ENCODE measurements at places on chromosomes 4 and X.

GRCh38 chrX:56069299-56069931 lies 162.7 kb upstream of the KLF8 start:
- DNase-seq = no peak

GRCh38 chr4:100895556-100896197 lies 377.9 kb upstream of the EMCN start:
- DNase-seq = no peak

DNA sequence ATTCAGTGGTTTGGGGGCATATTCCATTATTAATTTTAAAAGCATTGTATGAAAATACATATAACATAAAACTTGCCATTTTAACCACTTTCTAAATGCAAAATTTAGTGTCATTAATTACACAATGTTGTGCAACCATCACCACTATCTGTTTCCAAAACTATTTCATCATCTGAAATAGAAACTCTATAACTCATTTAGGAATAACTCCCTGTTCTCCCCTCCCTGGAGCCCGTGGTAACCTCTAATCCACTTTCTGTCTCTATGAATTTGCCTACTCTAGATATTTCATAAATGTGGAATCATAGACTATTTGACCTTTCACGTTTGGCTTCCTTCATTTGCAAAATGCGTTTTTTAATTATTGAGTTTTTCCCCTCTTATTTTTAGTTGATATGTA lies 101.4 kb upstream of the GPC4 start:
- DNase-seq = no peak

DNA sequence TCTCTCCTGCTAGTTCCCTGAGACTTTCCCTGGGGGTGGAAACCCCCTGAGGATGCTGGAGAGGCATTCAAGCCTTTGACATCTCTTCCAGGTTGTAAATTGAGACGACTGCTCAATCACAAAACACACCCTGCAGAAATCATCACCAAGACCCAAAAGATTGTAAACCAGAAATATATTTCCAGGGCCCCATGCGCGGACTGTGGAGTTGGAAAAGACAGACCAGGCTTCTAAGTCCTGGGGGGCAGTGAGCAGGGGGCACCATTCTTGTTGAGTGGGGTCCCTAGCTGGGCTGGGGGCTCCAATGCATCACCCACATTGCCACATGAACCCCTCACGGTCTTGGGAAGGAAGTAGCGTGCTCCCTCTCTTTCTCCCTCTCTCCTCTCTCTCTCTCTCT lies 87.9 kb upstream of the C4orf50 start:
- DNase-seq = no peak

GRCh38 chrX:84165711-84166110 lies 22.3 kb downstream of the RPS6KA6 start:
- no peak for DNase-seq

GRCh38 chrX:12973561-12974304 lies 1.2 kb upstream of the TMSB4X start:
- DNase-seq = no peak

- no peak for DNase-seq
These were observed 110.1 kb upstream of the VEGFC start for GRCh38 chr4:176902710-176903323.

GRCh38 chrX:64996805-64997204 lies 20.6 kb upstream of the ZC4H2 start:
- DNase-seq = no peak

DNA sequence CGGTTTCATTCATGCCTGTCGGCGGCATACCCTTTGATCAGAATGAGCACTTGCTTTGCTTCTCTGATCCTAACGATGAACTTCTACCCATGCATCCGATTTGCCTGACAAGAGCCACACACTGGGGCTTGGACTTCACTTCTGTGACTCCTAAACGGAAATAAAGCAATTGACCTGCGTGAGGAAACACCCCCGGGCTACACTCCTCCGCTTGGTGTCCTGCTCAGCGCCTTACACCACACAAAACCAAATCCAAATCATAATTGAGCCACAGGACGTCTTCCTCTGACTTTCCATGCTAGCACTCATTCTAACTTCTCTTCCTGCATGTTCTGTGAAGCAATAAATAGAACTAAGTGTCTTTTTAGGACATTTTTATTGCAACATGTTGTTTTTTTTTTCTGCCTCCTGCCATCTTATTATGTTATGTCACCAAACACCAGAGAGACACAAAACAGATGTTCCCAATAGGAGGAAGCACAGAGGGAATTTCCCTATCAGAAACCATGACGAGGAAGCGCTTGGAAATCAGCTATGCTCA lies 110.8 kb upstream of the FAM9B start:
- no peak for DNase-seq

DNA sequence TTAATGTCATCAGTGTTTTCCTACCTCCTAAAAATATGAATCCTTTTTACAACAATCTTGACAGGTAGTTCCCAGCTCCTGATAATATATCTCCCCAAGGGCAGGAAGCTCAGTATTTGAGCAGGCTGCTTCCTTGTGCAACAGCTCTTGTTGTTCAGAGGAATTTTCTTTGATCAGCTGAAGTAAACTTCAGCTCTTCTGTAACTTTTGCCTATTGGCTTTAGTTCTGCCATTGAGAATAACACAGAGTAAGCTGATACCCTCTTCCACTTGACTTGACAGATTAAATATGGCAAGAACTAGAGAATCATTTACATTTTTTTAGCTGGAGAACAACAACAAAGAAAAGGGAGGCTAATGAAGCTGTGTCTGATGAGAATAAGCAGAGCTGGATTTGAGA lies 75.2 kb downstream of the LUZP4 start:
- DNase-seq = no peak

DNA sequence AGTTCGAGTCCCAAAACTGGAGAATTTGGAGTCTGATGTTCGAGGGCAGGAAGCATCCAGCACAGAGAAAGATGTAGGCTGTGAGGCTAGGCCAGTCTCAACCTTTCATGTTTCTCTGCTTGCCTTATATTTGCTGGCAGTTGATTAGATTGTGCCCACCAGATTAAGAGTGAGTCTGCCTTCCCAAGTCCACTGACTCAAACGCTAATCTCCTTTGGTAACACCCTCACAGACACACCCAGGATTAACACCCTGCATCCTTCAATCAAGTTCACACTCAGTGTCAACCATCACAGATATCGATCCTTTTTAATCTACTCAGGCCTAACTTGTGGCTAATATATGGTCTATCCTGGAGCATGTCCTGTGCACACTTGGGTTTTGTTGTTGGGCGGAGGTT lies 18.0 kb upstream of the MAEA start:
- DNase-seq = no peak

DNA sequence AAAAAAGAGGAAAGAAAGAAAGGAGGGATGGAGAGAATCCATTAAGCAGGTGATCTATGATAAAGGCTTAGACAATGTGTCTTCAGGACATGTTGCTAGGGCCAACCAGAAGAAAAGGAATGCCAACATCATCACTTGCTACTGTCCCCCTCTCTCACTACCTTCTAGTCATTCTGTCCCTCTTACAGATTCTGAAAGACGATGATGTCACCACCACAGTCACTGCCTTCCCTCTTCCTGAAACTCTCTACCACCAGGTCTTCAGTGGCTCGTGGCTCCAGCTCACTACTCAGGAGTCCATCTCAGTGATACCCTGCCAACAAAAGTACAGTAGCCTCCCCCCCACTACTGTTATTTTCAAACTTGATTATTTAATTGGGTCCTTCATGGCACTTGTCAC lies 64.0 kb downstream of the KCNIP4 start:
- no peak for DNase-seq

DNA sequence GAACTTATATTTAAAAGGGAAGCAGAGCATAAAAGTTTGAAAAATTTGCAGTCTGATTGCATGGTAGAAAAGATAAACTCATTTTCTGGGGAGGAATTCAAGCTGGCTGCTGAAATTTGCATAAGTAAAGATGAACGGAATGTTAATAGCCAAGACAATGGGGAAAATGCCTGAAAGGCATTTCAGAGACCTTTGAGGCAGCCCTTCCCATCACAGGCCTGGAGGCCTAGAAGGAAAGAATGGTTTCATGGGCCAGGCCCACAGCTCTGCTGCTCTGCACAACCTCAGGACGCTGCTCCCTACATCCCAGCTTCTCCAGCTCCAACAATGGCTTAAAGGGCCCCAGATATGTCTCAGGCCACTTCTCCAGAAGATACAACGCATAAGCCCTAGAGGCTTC lies 46.9 kb upstream of the INPP4B start:
- no peak for DNase-seq

- DNase-seq = no peak
These were observed 5.3 kb upstream of the APELA start for GRCh38 chr4:164871673-164872072.

DNA sequence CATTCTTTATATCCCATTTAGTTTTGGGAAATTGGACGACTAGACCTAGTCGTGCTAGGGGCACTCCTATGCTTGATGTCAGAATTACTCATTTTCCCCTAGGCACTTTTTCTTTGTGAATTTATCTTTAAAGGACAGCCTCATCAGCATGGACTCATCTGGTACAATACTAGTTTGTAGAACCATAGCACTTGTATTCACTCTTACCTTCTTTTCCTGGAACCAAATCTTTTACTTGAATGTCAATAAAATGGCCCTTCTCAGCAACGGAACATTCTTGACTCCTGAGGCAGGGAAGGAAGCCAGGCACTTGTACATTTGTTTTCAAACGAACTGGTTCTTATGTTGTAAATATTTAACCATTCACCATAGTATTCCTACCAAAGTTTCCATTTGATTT lies 187.1 kb downstream of the SHROOM3 start:
- DNase-seq = no peak

GRCh38 chr4:138674209-138674608 lies 341.4 kb upstream of the NOCT start:
- no peak for DNase-seq

- DNase-seq = no peak
These were observed 42.6 kb downstream of the TMEM165 start for GRCh38 chr4:55438314-55438713.

- no peak for DNase-seq
These were observed 108.3 kb downstream of the DCTD start for GRCh38 chr4:182808673-182809416.

GRCh38 chrX:39258331-39258730 lies 457.1 kb downstream of the MID1IP1 start:
- peak; percentile 27 for DNase-seq

GRCh38 chr4:118282692-118283091 lies 70.1 kb downstream of the PRSS12 start:
- no peak for DNase-seq

DNA sequence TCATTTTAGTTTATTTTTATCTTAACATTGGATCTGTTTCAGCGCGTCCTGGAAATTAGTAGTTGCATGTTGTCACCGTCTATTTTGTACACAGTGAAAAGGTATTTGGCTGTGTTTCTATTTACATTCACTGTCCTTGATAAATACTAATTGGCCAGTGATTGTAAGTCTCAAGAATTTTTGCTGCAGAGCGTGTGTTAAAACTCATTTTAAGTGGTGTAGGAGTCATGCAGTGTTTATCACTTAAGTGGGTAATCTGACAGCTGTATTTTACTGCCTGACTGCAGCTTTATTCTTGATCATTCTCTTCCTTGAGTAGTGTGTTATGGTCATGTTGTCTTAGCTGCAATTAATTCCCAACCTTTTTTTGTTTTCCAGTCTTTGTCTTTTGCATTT lies 9.8 kb downstream of the GUCY1A1 start:
- DNase-seq = no peak

DNA sequence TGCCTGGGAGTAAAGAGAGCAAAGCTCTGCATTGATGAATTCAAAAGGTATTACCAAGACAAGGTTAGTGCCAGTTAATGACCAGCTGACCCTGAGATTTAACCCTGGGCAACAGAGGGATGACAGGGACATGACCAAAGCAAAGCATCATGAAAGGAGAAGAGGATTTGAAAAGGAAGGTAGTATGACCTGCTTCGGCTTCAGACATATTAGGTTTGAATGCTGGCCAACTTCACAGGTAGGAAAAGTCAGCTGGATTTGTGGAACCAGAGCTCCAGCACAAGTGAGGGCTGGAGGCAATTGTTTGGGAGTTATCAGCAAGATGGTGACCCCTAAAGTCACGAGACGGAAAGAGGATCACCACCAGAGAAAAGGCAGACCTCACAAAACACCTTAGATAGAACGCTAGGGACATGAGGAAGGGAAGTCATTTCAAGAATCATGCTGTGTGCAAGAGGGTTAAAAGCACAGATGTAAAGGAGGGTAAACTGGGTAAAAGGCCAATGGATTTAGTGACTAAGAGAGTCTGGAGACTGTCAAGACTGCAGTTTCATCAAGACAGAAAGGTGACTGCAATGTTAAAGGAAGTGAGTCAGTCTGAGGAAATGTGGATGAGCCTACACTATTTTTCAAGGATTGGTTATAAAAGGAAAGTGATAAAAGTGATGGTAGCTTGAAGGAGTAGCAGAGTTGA lies 45.6 kb downstream of the SH3RF1 start:
- no peak for DNase-seq

GRCh38 chr4:733631-733980 lies 28.0 kb downstream of the PCGF3 start:
- DNase-seq = no peak

- no peak for DNase-seq
These were observed 23.8 kb downstream of the TMEM131L start for GRCh38 chr4:153489856-153490558.

- no peak for DNase-seq
These were observed 16.7 kb upstream of the RBM41 start for GRCh38 chrX:107135049-107135964.

DNA sequence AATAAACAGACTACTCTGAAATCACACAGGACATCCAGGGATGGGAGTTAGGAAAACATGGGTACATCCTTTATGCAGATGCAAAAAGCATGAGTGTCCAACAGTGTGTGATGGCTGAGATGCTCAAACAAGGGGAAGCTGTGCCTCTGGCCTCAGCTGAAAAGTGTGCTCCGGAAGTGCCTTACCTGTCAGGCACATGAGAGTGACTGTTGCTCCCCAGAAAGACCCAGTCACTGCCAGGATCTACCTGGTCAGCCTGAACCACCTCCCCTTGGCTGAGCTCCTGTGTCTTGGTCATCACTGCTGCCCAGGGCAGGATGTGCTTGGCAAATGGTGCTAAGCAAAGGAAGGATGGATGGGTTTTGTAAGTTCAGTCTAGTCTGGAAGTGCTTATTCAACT lies 4.0 kb downstream of the PPP2R2C start:
- DNase-seq = no peak

GRCh38 chr4:183284965-183285364 lies 35.1 kb downstream of the CLDN22 start:
- DNase-seq = no peak

GRCh38 chrX:69278031-69278687 lies 112.9 kb upstream of the PJA1 start:
- no peak for DNase-seq

- DNase-seq = no peak
These were observed 2163.0 kb upstream of the AGA start for GRCh38 chr4:179605196-179605595.

DNA sequence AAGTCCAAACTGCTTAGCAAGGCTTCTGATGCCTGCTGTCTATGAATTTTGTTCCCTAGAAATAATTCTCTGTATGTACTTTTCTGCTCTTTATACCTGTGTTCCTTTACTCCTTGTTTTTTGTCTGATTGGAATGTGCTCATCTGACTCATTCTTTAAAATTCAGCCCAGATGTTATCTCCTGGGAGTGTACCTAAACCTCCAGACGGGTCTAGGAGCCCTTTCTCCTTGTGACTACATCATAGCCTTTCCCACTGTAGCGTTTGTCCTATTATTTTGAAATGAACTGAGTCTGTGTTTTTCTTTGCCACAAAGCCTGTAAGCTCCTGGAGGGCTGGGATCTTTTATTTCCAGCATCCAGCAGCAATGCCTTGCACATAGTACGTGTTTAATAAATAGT lies 26.3 kb downstream of the POLA1 start:
- DNase-seq = no peak

- DNase-seq = no peak
These were observed 348.3 kb downstream of the PCDH7 start for GRCh38 chr4:31068257-31069075.

- DNase-seq = no peak
These were observed 2182.5 kb upstream of the AGA start for GRCh38 chr4:179624768-179625181.
